ENCODE measurements at places on chromosomes 5 and 9.
A peak's percentile ranks its signal among the peaks of the same experiment; 100 is the strongest.

DNA sequence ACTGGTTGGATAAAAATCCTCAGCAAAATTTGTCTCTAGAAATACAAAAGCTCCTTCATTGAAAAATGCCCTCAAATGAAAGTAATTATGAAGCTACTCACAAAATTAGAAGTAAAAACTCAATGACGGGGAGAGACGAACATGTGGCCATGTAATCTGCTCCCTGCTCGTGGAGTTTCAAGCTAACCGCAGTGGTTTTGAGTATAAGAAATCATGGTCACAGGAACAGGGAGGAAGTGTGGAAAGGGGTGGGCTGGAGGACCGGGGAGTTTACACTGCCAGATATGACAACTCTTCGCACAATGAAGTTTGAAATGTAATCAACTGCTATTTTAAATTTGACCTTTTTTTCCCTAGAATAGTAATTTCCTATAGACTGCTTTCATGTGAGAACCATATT lies 765.4 kb upstream of the DMAC1 start:
- DNase-seq = no peak

- peak; percentile 45 for DNase-seq
These were observed 112.6 kb upstream of the NFIL3 start for GRCh38 chr9:91536211-91536691.

DNA sequence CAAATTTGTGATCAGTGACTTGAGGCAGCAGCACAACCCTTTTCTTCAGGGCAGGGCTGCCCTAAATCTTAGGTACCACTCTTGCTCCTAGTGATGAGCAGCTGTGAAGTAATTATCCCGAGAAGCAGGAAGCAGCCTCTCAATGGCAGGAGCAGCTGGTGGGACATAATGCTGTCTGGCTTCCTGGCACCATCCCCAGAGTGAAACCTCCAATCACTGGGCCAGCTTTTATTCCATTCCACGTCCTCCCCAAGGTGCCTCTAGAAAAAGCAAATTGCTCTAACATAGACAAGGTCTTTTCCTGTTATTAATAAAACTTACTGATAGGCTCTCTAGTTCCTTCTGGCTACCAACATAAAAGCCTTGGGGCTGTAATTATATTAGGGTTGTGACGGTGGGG lies 154.0 kb downstream of the FRMD3 start:
- DNase-seq = no peak

- DNase-seq = no peak
These were observed 18.4 kb downstream of the SLC25A46 start for GRCh38 chr5:110757118-110757729.

GRCh38 chr5:138180841-138181240 lies 1.9 kb downstream of the KIF20A start:
- no peak for DNase-seq

DNA sequence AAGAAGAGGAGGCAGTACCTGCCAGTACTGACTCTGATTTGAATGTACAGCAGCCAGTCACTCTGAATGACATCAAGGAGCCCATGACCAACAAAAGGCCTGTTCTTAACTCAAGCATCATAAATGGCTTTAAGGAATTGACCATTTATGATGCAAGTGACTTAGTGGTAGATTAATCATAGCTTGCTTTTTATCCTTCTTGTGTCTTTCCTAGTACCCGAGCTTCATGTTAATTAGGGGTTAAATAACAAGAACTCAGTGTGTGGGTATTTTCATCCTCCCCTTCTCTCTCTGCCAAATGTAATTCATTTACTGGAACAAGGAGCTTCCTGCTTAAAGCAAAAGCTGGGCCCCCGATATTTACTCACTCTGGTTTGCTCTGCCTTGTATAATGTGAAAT lies 146.5 kb downstream of the UNC13B start:
- DNase-seq = no peak

DNA sequence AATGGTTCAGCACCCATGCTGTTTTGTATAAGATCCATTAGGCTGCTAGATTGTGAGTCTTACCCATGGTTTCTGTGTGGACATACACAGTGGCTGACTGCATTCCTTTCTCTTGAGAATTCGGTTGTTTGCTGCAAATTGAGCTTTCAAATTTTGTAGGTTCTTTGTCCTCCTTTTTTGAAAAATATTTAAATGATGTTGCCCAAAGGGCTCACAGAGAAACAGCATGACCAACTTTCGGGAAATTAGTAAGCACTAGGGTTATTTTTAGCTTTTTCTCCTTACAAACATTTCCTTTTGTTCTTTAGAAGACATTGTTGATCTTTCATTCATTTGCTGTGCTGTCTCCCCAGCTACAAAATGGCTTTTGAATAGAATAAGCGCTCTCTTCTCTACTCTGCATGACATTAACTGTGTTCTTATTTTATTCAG lies 79.4 kb downstream of the NLN start:
- peak; percentile 35 for DNase-seq
